GM06990 (cell line): ENCODE measurements at places on chromosomes 12 and 14.

- DNase-seq, result no peak
Measured at GRCh38 chr14:98914942-98915341, 357.1 kb downstream of the BCL11B start.

- DNase-seq, result no peak
Measured at GRCh38 chr12:40145896-40146295, 40.0 kb upstream of the SLC2A13 start.

DNA sequence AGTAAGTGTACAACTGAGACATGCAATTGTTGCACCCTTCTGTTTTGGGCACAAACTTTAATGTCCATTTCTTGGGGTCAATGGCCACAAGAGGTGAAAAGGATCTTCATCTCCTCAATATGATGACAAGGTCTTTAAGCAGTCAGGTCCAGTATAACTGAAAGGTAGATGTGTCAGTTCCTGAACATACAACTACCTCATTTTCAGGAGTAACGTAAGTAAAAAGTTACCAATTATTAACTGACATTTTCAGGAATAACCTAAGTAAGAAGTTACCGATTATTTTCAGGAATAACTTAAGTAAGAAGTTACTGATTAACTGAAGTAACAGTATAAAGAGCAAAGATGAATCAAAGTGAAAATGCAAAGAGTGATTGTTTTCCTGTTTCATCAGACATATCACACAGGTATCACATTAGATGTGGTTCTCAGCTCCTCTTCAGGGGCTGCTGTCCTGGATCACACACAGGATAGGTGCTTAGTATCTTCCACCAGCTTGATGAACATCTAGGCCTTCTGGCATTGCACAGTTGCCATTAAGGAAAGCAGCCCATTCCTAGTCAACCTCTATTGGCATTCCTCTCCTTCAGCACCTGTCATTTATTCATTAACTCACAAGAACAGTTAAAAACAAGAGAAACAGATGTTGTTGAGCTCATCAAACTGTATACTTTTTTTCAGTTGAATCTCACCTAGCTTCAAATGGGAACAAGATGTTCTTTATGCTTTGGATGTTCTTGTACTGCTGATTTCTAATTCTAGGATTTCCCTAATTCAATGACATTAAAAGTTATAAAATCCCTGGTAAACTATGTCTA, 200.0 kb downstream of the FOXG1 start:
- DNase-seq, result no peak

- no peak for DNase-seq
Measured at GRCh38 chr12:88141425-88141773, 489 bp downstream of the CEP290 start.

DNA sequence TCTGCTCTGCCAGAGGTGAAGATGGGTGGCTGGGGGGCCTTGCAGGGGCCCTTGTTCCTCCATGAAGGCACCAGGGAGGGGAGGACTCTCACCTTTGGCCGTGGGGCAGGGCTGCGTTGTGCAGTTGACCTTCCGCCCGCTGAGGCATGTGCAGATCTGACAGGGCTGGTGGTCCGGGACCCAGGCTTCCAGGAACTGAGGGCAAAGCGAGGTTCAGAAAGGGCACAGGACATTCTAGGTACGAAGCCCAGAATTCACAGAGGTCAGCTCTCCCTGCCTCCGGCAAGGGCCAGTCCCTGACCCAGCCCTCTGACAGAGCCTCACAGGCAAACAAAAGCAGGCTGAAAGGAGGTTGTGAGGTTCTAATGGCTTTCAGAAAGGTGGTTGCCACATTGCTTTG, 40.4 kb upstream of the ANO2 start:
- DNase-seq, result no peak

DNA sequence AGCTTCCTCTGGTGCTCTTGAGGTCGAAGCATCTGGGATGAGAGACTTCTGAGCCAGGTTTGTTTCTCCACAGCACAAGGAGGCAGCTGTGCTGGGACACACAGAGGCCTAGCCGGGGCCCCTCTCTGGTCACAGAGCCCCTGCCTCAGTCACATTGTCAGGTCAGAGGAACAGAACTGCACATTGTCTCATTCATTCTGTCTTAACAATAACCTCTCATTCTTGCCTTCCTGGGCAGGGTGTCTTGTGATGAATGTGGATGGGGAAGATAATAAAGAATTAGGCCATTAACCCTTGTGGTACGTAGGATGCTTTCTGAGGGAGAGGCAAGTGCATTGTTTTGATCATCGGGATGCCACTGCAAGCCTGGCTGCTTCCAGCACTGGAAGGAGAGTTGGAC, 29.8 kb downstream of the FNTB start:
- no peak for DNase-seq

- no peak for DNase-seq
Measured at GRCh38 chr12:38175538-38175937, 141.0 kb upstream of the ALG10B start.

DNA sequence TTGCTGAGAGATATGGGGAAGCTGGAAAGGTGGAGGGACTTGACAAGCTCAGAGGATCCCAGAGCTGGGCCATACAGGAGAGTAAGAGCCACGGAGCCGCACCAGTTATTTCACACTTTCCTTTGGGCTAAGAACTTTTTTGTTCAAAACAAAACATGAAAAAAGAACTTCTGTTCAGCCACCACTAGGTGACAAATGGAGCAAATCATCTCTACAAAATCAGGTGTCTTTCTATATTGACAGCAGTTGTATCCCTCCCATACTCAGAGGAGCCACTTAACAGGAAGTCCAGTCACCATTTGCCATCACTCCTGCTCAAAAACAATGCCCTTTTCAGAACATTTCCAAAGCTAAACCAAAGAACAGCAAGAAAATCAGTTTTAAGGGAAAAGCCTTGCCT, 70.3 kb upstream of the DBX2 start:
- no peak for DNase-seq

- DNase-seq, result no peak
Measured at GRCh38 chr12:12466157-12466556, 96.5 kb downstream of the DUSP16 start.
